GM12892 (cell line): ENCODE measurements at places on chromosomes 7 and 10.

DNA sequence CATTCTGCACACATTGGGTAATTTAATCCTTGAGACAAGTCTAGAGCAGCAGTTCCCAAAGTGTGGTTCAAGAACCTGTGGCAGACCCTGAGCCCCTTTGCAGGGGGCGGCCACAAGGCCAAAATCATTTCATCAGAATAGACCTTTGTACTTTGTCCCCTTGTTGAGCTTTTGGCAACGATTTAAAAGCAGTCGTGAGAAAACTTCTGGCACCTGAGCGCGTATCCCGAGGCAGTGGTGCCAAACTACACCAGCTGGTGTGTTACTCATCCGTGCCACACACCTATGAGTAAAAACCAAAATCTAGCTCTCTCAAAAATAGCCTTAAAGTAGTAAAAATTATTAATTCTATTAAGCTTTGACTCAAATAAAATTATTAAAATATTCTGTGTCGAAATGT lies 306.8 kb downstream of the SDK1 start:
- no peak for DNase-seq

DNA sequence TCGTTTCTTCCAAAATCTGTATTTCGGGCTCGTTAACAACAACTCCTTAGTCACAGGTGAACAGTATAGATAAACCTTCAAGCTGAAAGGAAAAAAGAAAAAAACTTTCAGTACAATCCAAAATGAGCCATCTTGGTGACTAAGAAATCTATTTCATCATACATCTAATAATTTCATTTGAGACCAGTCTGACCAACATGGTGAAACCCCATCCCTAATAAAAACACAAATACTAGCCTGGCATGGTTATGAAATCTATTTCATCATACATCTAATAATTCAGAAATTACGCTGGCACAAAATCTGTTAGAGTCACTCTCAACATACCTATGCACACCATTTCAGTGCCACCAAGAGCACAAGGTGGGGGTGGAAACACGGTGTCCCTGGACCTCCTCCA lies 8.8 kb downstream of the DCLRE1C start:
- DNase-seq: no peak

DNA sequence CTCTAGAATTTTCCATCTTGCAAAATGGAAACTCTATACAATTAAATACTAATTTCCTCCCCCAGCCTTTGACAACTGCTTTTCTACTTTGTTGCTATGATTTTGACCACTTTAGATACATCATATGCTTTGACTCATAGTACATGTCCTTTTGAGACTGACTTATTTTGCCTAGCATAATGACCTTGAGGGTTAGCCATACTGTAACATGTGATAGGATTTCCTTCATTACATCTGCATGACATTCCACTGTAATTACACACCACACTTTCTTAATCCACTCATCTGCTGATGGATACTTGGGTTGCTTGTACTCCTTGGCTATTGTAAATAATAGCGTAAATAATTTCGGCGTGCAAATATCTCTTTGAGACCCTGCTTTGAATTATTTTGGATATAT lies 127.7 kb downstream of the JAZF1 start:
- DNase-seq: no peak

- no peak for DNase-seq
Measured at GRCh38 chr7:152152267-152152666, 126.8 kb downstream of the GALNT11 start.

GRCh38 chr7:134328900-134329299 lies 12.2 kb upstream of the SLC35B4 start:
- no peak for DNase-seq

- DNase-seq: peak; percentile 88
Measured at GRCh38 chr10:117167789-117168674, 29.3 kb upstream of the KCNK18 start.

GRCh38 chr7:70266186-70266585 lies 667.9 kb downstream of the AUTS2 start:
- DNase-seq: no peak

DNA sequence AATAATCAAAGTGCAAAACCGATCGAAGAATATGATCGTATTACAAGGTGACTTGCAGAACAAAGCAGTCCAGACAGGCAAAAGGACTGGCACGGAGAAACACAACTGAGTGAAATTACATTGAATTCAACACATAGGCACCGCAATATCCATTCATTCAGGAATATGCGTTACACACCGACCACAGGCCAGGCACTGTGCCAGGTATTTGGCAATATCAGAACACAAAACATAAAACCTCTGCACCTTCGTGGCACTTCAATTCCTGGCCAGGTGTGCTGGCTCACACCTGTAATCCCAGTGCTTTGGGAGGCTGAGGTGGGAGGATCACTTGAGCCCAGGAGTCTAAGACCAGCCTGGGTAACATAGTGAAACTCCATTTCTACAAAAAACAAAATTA lies 187.9 kb downstream of the DIP2C start:
- no peak for DNase-seq

- no peak for DNase-seq
Measured at GRCh38 chr7:30761214-30762156, 9.6 kb downstream of the INMT start.

- no peak for DNase-seq
Measured at GRCh38 chr10:113126229-113127201, 176.5 kb downstream of the TCF7L2 start.

DNA sequence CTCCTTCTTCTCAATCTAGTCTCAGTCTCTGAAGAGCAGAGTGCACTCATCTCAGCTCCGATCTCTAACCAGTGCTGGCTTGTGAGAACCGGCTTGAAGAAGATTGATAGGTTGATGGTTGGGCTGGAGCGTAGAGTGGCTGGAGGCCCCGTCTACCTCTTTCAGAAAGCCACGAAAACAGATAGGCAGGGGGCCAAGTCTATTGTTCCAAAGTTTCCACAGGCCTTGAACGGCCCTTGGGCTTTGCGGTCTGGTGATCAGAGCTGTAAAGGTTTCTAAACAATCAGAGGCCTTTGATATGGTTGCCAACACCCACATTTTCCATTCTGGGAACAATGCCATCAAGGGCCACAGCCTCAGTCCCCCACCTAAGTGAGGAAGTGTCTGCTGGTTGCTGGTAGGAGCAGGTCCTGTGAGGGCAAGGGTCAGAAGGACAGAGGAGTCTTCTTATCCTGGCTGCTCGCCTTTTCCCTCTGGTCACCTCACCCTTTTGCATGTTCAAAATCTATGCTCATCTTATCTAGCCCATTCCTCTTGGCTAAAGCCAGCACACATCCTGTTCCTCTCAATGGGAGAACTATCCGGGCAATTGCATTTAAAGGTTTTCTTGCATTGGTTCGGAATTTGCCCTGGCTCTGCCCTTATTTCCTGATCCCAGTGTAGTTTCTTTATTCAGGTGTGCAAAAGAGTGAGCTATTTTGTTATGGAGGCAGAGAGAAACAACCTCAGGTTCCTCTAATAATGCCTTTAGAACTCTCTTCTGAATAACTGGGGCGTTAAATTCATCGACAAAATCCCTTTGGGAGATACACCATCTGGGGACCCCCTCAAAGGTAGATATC lies 70.3 kb upstream of the KMT2E start:
- DNase-seq: no peak

- peak; percentile 25 for DNase-seq
Measured at GRCh38 chr10:35300063-35300699, 36.1 kb upstream of the CCNY start.

DNA sequence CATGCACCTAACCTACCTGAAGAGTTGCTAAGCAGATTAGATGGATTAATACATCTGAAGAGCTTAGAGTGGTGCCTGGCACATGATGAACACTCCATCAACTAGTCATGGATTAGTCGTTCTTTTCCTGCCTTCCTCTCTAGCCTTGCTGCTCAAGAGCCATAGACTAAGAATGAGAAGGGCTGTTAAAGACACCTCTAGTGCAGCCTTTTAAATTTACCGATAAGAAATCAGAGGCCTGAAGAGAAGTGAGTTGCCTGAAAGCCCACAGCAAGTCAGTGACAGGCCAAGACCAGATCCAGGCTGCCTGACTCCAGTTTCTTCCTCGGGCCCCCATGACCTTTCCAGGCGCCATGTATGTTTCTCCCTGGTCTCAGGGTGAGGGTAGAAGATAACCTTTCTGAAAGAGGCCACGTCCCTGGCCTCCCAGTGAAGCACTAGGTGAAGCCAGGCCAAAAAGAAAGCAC lies 6.5 kb downstream of the TSPAN15 start:
- DNase-seq: no peak

DNA sequence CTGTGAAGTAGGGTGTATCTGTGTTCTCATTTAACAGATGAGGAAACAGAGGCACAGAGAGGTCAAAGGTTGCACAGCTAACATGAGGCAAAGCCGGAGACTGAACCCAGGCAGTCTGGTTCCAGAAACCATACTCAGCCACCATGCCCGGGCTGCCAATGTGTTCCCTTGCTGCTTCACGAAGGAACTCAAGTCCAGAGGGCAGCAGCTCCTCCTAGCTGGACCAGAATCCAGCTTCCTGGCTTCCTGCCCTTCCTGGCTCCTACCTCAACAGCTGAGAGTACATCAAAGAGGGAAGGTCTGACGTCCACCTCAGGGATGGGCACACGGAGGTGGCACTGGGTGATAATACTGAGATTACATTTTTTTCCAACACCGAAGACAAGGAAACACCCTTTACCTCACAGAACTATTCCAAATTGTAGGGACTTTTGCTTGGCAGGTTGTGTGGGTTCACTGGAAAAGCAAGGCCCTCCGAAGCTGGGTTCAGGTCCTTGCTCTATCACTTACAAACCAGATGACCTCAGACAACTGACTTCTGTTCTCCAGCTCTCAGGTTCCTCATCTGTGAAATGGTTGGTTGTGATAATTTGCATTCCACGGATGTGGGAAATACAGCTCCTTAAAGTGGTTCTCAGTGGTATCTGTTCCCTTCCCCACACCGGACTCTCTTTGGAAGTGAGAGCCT lies 154.1 kb upstream of the ZMIZ1 start:
- no peak for DNase-seq

DNA sequence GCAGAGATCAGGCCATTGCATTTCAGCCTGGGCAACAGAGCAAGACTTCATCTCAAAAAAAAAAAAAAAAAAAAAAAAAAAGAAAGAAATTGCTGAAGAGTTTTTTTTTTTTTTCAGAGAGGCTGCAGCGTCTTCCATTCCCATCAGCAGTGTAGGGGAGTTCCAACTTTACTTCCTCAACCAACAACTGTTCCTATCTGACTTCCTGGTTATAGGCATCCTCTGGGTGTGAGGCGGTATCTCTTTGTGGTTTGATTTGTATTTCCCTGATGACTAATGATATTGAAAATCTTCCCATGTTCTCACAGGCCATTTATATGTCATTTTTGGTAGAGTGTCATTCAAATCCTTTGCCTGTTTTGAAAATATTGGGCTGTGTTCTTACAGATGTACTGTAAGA lies 40.2 kb downstream of the PRTFDC1 start:
- no peak for DNase-seq

DNA sequence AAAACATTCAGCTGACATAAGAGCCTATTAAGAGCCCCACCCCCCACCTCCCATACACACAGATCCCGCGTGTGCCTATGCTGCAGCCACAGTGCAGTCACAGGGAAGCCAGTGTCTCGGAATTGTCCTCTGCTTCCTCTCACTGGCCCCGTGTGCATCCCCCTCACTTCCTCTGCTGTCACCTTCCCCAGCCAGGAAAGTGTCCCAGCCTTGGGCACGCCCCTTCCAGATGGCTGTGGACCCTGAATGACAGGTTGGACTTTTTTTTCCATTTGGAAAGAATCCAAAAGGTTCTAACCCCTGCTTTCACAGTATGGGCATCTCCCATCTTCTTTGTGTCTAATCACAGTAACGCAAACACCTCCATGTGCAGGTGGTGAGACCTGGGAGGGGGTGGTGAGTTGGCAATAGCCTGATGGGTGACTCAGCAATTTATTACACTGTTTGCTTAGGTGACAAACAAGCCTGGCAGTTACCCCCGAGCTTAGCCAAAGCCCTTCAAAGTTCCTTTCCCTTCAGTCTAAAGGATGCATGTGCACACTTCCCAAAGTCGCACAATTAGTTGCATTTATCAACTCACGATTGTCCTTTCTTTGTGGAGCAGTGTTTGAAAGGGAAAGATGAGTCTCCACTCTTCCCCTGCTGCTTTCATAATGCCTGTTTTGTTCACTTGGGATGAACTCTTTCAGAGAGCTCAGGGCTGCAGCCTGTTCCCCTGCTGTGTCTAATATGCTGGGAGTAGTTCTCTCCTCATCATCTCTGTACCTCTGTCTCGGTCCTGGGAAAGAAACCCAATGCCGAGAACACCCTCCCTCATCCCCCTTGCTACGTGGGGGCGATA lies 67.5 kb upstream of the EFCAB10 start:
- no peak for DNase-seq

GRCh38 chr10:76432016-76433012 lies 1000.9 kb downstream of the LRMDA start:
- DNase-seq: no peak

DNA sequence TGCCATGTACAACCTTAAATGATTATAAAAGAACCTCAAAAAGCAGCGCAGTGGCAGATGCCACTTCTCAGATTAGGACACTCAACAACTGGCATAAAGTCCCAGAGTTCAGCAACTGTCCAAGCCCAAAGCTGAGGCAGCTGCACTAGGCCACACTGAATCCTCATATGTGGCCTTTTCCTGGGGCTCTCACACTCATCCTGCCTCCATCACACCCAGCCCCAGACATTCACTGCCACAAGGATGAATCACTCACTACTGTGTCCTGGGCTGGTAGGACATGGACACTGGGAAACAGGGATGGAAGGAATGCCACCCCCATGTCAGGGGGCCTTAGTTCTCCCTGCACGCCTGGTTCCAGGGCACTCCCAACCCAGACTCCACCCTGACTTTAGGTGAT lies 547.7 kb downstream of the TNS3 start:
- no peak for DNase-seq

- no peak for DNase-seq
Measured at GRCh38 chr7:116802144-116802745, 60.1 kb upstream of the CAPZA2 start.

GRCh38 chr10:23096802-23097549 lies 1.6 kb downstream of the MSRB2 start:
- DNase-seq: no peak

DNA sequence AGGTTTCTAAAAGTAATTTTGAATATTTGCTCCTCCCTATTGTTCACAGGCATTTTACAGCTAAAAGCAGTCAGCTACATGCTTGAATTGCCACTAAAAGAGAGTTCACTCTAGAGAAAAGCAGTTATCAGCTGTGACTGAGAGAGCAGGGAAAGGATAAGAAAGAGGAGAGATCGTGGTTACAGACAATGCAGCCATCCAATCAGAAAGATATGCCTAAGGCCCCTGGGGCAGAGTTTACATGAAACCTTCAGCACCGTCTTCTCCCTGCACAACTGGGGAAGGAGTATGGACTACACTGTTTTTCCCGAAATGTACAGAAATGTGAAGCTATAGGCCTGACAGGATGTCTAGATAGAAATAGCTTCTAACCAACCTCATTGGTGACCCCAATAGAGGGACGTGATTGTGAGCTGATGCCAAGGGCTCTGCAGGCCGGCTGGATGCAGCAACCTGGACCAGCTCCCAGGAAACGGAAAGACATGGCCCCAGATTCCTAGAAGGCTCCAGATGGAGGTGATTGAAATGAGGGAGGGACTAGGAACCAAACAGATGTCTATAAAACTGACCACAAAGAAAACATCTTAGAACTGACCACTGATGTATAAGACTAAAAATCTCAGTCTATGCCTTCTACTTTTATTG lies 3.2 kb upstream of the VSTM4 start:
- DNase-seq: no peak
